ENCODE measurements at places on chromosomes 7 and 10.

DNA sequence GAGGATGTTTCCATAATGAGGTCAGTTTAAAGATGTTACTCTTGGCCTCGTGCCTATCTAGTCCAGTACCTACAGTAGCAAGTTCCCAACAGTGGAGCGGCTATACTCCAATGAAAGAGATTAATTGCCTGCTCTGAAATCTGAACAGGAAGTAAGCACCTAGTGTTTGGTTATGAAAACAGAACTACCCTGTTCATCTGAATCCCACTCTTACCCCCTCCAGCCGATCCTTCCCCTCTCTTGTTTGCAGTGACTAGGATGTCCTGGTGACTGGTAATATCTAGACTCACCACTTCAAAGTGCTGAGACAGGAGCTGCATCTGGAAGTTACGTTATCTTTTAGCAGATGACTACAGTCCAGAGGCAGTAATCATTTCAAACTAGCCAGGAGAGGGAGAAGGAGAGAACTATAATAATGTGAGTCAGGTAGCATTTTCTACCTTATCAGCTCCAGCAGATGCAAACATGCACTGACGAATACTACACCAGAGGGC is 666.7 kb upstream of the NRP1 start:
- no peak for DNase-seq

GRCh38 chr7:104979167-104979841 is 34.7 kb upstream of the KMT2E start:
- DNase-seq: no peak

DNA sequence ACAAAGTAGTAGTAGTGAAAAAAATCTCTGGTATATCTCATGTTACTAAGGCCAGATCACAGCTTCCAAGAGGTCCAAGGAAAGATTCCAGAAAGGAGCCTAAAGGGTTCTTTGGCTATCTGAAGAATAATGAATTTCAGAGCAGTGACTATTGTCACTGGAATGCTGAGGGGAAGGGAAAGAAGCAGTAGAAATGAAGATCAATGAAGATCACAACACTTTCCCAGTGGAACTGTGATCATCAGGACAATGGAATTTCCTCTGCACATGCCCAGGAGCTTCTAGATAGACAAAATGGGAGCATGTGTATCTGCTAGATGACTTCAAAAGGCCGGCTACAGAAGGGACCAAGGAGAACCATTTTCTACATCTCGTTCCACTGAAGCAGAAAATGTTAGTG is 219.5 kb upstream of the PHYHIPL start:
- no peak for DNase-seq

DNA sequence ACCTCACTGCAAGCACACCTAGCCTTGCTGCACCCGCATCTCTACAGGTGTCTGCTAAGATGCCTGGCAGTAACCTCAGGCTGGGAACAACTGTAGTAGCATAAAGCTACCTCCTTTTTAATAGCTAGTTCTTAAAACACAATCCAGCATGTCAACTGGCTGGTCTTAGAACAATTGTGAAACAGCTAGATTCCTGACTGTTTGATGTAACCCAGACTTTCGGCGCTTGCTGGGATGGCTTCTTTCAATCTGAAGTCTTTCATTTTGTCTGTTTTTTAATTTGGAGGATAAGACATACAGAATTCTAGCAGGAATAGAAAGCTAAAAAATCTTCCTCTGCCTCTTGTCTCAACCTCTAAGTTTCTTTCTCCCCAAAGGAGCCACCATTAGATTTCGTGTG is 59.8 kb downstream of the GSDME start:
- no peak for DNase-seq

GRCh38 chr10:67527351-67527750 is 168.6 kb downstream of the CTNNA3 start:
- DNase-seq: no peak

GRCh38 chr7:80654887-80655340 is 16.5 kb downstream of the CD36 start:
- DNase-seq: no peak

GRCh38 chr10:46524472-46525176 is 31.8 kb downstream of the GPRIN2 start:
- DNase-seq: no peak

DNA sequence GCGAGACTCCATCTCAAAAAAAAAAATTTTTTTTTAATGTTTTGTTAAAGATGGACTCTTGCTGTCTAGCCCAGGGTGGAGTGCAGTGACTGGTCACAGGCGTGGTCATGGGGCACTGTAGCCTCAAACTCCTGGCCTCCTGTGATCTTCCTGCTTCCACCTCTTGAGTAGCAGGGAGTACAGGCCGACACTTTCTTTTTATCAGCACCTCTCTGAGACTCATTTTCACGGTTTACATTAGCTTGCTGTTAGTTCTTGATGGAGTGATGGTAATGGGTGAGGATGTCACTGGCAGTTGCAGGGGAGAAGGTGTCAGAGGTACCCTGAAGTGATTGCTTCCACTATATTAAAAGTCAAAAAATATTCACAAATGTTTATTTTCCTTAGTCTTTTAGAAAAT is 95.3 kb upstream of the MTPN start:
- DNase-seq: no peak

DNA sequence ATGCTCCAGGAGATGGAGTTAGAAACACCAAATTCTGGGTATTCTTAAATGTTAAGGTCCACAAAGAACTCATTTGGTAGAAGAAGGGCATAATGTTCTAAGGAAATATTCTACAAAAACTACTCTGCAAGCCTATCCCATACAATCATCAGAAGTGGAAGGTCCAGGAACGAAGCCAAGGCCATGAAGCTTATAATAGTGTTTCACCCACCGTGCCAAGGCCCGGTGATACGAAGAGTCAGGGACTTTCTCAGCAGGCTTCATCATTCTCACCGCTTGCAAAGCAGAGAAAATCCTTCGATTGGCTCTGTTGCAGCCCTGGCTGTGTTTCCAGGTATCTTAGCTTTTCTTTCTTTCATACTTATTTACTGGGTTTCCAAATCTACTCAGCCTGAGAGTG is 351.9 kb upstream of the CELF2 start:
- no peak for DNase-seq

GRCh38 chr7:116173051-116174028 is 37.0 kb upstream of the TES start:
- DNase-seq: peak; percentile 50

DNA sequence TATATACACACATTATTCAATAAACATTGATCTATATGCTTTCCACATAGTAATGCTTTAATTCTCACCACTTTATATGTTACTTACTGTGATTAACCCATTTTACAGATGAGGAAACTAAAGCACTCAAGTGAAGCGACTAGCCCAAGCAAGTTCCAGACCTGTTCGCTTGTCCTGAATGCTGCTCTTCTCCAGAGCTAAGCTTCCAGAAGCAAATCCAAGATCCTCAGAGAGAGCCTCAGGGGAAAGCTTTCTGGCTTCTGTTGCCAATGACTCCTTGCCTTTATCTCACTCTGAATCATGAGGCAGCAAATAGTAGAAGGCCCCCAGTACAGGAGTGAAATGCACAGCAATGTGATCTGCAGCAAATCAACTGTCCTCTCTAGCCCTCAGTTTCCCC is 32.2 kb downstream of the XPNPEP1 start:
- no peak for DNase-seq

DNA sequence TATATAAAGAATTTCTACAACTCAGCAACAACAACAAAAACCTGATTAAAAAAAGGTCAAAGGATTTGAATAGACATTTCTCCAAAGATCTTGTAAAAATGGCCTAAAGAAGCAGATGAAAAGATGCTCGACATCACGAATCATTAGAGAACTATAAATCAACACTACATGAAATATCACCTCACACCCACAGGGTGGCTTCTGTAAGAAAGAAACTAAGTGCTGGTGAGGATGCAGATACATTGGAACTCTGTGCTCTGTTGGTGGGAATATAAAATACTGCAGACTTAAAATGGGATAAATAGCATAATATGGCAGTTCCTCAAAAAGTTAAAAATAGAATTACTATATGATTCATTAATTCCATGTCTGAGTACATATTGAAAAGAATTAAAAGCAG is 38.3 kb upstream of the CDCA7L start:
- no peak for DNase-seq

DNA sequence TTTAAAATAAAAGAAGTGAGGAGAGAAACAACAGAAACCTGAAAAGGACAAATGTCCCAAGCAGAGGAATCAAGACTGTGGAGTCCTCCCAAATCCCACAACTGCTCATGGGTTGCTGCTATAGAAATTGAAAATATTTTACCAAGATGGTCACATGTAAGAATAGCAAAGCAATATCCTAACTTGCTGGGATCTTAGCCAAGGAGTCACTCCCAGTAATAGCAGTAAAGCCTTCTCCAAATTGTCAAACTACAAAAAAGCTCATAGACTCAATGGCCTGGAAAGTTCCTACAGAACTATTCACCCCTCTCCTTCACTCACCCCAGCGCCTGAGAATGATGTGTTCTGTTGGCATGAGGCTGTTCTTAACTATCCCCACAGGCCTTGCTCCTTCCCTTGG is 186.5 kb downstream of the ELMO1 start:
- DNase-seq: no peak

- DNase-seq: no peak
Observed at GRCh38 chr10:83522456-83522855, 616.9 kb upstream of the GHITM start.
